ENCODE measurements at places on chromosomes 4 and X.

DNA sequence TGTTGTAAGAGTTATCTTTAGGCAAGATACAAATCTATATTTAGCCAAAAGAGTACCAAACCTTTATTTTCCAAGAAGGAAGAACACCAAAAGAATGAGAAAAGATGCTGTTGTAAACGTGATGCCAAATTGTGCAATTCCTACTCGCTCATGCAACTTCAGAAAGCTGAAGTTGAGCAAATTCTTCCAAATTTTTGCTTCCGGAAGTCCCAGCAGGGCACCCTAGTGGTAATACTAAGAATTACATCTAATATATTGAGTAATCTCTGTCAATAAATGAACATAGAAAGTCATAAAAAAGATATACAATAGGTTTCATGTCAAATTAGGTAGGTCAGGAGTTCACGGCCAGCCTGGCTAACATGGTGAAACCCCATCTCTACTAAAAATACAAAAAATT, 36.0 kb upstream of the SMARCAD1 start:
- DNase-seq: no peak

DNA sequence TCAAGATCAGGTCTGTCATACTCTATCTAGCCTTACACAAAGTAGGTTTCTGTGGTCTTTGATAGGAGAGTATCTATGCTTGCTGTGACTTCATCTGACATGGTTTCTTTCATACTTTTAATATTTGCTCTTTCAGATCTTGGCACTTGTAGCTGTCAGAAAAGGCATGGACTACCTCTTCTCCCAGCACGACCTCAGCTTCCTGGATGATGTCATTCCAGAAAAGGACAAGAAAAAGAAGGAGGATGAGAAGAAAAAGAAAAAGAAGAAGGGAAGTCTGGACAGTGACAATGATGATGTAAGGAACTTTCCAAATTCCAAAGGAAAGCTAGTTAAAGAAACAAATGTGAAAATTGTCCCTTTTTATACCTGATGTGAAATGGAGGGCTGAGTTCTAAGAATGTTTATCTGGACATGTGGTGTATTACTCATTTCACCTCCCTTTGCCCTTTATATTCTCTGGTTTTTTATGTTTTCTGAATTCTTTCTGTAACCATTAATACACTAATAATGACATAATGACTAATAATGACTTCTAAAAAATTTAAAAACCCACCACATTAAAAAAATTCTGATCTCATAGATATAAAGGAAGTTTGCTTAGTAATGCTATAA, 221.2 kb downstream of the SLC4A4 start:
- DNase-seq: no peak

DNA sequence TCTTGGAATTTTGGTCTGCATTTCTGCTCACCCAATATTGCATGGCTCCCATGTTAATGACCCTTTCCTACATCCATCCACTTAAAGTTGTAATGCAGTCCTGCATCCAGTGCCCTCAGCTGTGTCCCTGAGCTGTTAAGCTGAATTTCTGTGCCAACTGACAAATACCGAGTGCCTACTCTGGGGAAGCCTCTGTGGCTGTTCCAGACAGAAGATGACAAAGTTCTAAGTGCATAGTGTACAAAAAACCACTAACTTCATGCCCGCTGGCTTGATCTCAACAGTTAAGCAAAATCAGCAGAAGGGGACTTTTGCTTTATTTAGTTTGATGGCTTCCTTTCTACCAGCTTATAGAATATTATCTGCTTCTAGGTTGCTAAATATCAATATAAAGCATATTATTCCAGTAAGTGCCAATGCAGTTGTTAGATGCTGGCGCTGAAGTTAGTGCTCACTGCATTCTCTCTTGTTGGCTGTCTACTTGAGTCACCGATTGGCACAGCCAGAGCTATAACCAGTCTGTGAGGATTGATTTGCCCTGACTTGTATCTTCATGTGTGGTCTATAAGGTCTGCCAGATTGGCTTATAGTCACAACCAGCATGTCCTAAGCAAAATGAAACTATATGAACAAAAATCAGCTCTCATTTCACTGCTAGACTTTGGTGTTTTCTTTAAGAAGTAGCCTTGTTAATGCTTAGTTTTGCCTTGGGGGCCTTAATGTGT, 98.9 kb downstream of the KLHL8 start:
- DNase-seq: no peak

GRCh38 chr4:186500721-186501304, 54.6 kb downstream of the MTNR1A start:
- no peak for DNase-seq

DNA sequence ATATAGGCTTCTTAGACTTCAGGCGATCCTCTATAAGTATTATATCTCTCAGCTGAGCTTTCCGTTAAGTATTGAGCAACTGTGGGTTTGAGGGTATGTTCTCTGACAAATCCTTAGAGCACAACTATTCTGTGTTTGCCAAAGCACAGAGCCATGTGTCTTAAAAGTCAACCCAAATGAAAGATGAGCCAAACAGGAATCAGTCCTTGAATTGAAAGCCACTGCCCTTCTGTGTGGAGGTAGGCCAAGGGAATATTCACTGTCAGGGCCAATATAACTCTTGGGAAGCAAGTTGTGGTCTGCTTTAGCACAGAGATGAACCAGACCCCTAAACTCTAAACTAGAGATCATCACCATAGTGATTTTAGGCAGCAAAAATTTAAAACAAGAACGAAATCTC, 164.0 kb downstream of the STAG2 start:
- DNase-seq: no peak

DNA sequence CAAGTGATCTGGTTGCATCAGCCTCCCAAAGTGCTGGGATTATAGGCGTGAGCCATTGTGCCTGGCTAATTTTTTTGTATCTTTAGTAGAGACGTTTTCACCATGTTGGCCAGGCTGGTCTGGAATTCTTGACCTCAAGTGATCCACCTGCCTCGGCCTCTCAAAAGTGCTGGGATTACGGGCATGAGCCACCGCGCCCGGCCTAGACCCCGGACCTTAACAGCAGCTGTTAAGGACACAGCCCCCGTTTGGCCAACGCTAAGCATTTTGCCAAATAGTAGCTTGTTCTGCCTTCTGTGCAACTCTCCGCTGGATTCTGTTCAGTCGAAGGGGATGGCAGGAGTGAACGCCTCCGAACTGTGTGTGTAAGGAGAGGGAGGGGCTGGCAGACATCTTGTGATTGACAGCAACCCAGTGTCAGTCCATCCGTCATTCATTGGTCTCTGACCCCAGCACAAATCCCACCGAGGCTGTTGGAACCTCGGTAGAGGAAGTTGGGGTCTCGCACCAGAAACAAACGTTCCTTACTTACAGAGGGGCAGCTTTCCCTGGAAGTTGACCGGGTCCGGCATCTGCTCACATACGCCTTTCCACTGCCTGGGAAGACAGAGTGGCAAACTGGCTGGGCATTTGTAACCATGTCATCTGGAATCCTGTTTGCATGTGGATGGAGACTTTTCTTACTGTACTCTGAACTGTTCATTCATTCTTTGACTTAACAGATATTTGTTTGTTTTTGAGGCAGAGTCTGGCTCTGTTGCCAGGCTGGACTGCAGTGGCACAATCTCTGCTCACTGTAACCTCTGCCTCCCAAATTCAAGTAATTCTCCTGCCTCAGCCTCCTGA, 69.4 kb downstream of the TRAPPC11 start:
- no peak for DNase-seq

DNA sequence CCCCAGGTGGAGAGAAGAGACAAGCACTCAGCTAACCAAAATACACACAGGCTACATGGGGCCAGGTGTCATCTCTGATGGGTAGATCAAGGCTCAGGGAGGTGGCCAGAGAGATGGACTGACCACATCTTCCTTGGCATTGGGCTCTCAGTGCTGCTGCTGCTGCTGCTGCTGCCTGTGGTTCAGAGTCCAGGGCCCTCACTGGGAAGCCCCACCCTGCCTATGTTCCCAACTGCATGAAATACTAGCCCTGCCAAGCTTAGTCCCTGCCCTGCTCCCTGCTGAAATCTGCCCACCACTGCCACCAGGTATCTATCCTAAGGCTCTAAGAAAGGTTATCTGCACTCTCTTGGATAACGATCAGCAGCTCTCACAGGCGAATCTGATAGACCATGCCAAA, 118.7 kb downstream of the EFHC2 start:
- no peak for DNase-seq

GRCh38 chrX:154486396-154487207, at the start of gene UBL4A:
Gene UBL4A, minus strand, starts transcription at chrX:154486615. Its CDS starts 31 bp downstream, at chrX:154486584.
- DNase-seq: peak; percentile 52

DNA sequence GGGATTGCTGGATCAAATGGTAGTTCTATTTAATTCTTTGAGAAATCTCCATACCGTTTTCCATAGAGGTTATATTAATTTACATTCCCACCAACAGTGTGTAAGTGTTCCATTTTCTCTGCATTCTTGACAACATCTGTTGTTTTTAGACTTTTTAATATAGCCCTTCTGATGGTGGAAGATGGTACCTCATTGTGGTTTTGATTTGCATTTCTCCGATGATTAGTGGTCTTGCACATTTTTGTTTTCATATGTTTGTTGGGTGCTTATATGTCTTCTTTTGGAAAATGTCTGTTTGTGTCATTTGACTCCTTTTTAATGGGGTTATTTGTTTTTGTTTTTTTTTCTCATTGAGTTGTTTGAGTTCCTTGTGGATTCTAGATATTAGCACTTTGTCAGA, 75.3 kb upstream of the PUDP start:
- no peak for DNase-seq

DNA sequence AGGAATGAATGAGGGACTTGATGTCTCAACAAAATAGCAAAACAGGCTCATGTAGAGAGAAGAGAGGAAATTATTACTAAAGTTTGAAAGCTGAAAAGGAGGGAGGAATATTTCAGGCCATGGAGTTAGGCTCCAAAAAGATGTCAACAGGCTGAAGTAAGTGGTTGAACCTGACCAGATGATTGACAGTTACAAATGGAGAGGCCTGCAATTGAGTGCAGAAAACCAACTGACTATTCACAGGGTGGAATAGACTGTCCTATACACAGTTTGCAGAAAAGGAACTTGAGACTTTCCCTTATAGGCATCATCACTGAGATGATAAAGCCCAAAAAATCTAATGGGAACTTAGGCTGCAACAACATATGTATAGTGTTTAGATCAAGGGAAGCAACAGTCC, 233.3 kb downstream of the AR start:
- DNase-seq: no peak

GRCh38 chr4:144357975-144358374, 217.5 kb upstream of the GYPA start:
- DNase-seq: no peak

- DNase-seq: no peak
Observed at GRCh38 chrX:24241822-24242648, 71.8 kb downstream of the SUPT20HL2 start.

DNA sequence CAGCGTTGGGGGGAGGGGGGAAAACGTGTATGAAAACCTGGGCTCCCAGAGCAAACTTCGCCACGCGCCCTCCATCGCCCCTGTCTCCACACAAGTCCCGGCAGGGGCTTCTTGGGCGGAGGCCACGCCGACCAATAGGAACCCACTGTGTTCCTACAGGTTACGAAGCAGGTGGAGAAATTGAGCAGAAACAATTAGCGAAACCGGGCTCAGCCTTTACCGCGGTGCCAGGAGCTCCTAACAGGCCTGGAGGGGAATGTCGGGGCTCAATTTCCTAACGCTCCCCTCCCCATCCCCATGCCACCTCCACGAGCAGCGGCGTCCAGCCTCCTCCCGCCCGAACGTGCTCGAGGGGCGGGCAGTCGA, 589 bp upstream of the KIT start:
- DNase-seq: no peak

- DNase-seq: no peak
Observed at GRCh38 chr4:104591510-104591911, 96.8 kb upstream of the CXXC4 start.

GRCh38 chr4:112819729-112820128, 182.8 kb downstream of the LARP7 start:
- DNase-seq: no peak

- DNase-seq: no peak
Observed at GRCh38 chrX:7378406-7378805, 230.5 kb upstream of the PUDP start.

- no peak for DNase-seq
Observed at GRCh38 chr4:27145597-27145996, 285.0 kb downstream of the STIM2 start.

GRCh38 chrX:68343551-68343950, 89.7 kb downstream of the OPHN1 start:
- DNase-seq: no peak

DNA sequence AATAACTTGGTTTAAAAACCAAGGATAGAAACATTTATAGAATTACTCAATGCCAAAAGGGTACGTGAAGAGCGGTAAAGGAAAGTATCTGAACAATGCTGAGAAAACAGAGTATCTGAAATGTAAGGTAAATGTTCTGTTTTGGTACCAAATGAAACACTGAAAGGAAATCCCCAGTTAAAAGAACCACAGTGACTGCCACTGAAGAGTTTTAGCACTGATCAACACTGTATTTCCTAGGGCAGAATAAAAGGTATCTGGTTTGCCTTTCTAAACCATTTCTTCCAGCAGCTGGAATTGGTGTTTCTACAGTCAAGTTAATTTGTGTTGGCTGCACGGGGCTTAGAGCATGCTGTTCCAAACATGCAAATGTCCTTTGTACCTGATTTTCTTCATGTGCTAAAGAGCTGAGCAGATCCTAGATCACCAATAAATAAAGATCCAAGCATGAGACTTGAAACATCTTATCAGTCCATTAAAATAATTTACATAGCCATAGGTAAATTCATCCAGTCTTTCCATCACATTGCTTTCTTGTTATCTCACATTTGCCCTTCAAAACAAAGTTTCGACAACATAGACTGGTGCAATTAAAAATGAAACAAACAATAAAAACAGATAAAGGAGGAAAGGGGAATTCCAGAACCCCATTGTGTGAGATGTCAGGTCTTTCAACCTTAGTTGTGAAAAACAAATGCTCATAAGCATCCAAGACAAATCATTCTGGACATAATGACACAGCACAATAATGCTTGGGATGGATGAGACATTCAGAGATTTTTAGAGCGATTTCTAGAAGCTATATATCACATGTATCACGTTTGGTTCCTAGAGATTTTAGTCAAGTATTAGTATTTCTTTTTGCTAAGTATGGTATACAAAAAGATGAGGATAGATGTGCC, 38.6 kb downstream of the MFAP3L start:
- DNase-seq: no peak

- no peak for DNase-seq
Observed at GRCh38 chr4:8345946-8346814, 76.6 kb downstream of the HTRA3 start.

GRCh38 chr4:160510928-160511327, 1408.0 kb downstream of the RAPGEF2 start:
- DNase-seq: no peak

GRCh38 chr4:82900066-82900410, 497 bp upstream of the THAP9 start:
- DNase-seq: no peak

- DNase-seq: no peak
Observed at GRCh38 chr4:76811604-76812412, 86.1 kb downstream of the SOWAHB start.

Measured in stimulated activated CD8-positive, alpha-beta memory T cell treated with anti-CD3 and anti-CD28 coated beads, Interleukin-2, amount 100 ng/mL, for 48 hours (primary cell).